ENCODE measurements at places on chromosomes 4 and X. TPM values are rescaled to one million over a fixed set of nuclear protein-coding genes. Genes with fewer than 3 reads are reported as not detected.
A peak's percentile ranks its signal among the peaks of the same experiment; 100 is the strongest.

DNA sequence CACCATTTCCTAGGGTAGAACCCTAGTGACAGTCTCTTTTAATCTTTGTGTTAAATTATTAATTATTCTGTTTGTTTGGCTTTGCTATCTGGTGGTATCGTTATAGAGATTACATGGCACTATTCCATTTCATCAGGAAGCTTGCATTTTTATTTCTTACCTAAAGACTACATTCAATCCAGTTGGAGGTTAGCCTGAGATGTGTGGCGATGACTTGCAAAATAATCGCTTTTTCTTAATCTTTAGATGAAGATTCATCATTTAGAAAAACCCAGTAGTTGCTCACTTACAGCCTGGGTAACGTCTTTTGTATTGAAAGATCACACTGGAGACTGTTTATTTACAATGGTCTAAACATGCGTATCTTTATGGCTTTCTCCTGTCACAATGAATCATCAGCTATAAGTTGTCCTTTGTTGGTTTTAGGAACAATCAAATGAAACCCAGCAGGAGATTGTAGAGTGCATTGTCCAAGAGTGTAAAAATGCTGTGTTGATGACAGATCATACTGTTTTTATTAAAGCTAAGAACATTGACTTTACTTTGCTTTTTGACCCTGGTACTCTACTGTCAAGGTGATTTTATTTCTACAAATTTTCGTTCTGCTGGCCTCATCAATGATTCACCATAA, 281.7 kb upstream of the PITX2 start:
- DNase-seq, result no peak

DNA sequence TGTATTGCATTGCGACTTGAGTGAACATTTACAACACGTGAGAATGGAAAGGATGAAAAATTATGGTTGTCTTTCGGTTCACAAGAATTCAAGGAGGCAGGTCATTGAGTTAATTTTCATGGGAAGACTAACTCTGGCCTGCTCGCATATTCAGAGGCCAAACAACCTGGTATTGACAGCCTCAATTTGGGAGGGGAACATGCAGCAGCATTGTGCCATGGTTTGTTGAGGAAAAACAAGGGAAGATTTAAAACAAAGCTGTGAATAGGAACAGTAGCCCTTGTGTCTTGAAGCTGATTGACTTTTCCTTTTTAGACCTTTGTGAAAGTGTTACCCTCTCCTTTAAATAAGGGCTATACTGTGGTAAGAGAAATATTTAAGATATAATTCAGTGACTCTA, 31.9 kb downstream of the FAT4 start:
- DNase-seq, result no peak

DNA sequence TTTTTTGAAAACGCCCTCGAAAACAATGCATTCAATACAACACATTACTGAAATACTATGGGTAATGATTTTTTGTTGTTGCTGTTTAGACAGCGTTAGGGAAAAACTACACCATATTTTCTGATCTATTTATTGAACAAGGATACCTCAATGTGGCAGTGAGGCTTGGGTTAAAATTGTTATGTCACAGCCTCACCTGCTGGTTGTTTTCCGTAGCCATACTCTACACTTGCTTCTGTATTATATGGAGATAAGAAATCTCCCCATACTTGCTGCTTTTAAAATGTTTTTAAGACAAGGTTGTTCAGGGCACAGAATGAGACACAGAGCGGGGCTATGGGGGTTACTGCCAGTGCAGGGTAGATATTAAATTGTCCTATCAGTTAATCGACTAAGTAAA, 221.6 kb upstream of the FTHL17 start:
- no peak for DNase-seq

- peak; percentile 51 for DNase-seq
Observed at GRCh38 chr4:134544303-134544770, 342.7 kb upstream of the PABPC4L start.

DNA sequence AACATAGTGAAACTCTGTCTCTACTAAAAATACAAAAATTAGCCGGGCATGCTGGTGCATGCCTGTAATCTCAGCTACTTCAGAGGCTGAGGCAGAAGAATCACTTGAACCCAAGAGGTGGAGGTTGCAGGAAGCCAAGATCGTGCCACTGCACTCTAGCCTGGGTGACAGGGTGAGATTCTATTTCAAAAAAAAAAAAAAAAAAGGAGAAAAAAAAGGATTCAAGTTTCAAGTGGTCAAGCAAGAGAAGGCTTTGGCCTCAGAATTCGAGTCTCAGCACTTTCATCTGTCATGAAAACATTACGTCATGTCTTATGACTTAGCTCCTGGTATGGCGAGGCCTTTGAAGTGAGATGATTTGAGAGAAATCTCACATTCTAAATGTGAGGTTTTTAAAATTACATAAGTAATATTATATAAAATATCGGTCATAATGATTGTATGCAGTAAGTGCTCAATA, 21.2 kb upstream of the DHRSX start:
- no peak for DNase-seq

DNA sequence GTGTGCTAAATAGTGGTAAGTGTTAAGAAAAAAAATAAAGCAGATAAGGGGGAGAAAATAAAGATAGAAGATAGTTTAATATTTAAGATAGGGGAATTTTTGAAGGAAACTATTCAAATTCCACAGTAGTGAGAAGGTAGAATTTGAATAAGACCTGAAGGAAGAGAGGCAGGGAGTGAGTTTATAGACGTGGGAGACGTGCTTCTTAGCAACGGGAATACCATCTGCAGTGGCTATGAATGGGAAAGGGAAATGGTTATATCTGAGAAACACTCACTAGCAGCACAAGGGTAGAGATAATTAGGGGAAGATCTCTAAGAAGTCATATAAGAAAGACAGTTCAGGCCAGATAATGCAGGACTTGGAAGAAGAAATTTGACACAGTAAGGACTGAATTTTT, 854.5 kb upstream of the EPHA5 start:
- DNase-seq, result no peak

DNA sequence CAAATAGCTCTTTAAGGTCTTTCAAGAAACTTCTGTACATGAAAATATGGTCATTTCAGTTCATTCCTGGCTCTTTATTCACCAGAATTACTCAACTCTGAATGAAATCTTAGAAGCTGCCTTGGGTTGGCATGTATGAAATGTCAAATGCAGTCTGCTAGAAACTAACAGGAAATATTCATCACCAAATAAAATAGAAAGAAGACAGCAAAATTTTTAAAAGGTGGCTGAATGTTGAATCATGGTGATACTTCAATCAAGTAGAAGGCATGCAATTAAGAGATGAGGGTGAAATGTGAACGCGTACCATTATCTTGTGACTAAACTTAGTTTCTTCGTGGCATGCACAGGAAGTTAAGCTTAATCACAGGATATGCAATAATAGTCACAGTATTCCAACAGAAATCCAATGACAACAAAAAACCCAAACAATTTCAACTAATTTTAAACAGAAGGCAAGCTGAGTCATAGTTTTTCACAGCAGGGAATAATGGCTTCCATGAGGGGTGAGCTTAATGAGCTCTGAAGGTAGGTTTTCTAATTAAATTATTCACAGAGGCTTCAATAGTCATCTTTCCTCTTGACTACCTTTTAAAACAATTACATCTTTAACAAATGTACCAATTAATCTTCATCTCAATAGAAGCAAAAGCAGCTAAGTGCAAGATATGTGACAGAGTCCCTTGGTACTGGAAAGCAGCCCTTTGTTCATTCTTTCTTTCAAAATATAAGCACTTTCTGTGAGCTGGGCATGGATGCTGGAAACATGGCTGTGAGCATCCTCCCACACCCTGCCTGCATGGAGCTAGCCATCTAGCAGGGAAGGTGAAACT, 44.5 kb downstream of the SCFD2 start:
- DNase-seq, result no peak

DNA sequence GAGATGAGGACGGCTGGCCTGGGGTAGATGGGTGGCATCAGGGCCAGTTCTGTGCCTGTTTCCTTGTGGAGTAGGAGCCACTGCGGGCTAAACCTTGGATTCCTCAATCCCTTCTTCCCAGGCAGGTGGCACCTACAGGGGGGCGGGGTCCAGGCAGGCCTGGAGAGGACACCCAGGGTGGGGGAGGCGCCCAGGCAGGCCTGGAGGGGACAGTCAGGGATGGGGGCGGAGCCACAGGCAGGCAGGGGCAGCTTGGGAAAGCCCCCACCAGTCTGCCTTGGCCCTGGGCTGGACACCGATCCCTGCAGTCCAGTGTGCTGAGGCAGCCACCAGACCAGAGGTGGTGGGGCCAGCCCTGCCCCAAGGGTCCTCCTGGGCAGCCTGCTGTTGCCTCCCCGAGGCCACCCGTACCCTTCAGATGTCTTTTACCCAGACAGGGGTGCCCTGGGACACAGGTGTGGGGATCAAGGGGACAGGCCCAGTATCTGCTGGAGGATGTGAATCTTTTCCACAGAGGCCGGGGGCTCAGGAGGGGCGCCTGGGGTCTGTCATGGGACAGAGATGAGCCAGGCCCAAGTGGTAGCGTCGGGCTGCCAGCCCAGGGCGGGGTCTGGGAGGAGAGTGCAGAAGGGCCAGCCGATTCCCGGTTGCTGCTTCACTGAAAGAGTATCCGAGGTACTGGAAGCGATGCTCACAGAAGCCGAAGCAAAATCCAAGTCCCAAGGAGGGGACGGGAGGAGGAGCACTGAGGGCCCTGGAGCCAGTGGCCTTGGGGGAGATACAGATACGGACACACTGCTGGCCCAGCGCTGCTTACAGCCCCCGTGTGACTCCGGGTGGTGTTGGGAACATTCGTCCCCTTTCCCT, 34.5 kb downstream of the LRPAP1 start:
- DNase-seq, result no peak

- DNase-seq, result no peak
Observed at GRCh38 chr4:163121689-163122088, 45.0 kb downstream of the NAF1 start.

DNA sequence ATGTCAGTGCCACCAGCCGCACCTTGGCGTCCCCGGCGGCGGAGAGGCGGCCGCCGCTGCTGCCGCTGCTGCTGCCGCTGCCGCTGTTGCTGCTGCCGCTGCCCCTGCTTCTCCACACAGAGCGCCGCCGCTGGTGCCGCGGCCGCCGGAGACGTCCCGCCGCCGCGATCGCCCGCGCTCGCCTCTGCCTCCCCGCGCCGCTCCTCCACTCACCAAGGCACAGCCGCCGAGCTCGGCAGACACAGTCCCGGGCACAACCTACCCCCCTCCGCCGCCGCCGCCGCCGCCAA, at the start of gene PPP3CA:
Gene PPP3CA (minus strand): TSS at position 260 of the 290 bp plus-strand sequence.
- DNase-seq, result no peak

GRCh38 chr4:80989921-80990544, 40.5 kb upstream of the BMP3 start:
- peak; percentile 23 for DNase-seq

DNA sequence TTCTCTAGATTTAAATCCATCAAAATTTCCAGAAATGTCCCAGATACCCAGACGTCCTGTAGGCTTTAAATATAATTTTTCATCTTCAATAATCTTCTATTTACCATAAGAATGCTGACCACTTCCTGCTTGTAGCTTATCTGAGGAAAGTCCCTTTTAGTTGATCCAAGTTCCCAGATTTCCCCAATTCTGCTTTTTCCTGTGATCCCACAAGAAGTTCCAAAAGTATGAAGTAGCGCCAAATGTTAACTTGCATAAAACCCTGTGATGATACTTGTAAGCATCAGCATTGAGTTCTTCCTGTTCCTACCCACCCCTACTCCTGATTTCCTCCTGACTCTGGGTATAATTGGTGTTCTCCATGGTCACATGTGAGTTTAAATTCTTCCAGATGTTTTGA, 10.6 kb upstream of the TLR8 start:
- DNase-seq, result no peak

DNA sequence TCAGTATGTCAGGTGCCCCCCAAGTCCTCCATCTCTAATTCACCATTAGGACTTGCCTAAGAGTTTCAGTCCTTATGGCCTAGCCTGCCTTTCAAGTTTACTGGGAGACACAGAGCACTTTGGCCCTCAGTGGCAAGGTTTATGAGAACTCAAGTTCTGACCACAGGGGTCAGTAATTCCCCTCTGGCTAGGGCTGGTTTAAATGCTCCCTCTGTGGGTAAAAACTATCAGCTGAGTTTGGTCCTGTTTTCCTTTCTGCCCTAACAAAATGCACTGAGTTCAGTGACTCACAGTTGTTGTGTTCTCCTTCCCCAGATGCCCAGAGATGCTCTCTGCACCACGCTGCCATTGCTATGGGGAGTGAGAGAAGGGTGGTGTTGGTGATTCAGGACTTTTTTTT, 163.2 kb downstream of the RELL1 start:
- DNase-seq, result no peak

- DNase-seq, result no peak
Observed at GRCh38 chr4:104015680-104016079, 295.9 kb upstream of the TACR3 start.

DNA sequence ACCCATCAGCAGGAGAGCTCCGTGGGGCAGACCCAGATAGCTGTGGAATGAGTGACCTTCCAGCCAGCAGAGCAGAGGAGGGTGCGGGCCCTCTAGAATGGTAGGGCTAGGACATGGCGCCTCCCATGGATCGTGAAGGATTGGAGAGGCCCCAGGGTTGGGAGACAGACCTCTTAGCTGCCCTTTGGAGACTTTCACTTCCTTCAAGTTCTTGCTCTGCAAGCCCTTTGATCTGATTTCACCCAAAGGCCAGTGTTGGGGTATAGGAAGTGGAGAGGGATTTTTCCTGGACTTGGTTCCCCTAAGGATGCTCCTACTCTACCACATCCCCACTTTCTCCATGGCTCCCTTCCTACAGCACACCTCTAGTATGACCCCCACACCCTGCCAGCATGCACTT, 3.0 kb downstream of the SASH3 start:
- no peak for DNase-seq

DNA sequence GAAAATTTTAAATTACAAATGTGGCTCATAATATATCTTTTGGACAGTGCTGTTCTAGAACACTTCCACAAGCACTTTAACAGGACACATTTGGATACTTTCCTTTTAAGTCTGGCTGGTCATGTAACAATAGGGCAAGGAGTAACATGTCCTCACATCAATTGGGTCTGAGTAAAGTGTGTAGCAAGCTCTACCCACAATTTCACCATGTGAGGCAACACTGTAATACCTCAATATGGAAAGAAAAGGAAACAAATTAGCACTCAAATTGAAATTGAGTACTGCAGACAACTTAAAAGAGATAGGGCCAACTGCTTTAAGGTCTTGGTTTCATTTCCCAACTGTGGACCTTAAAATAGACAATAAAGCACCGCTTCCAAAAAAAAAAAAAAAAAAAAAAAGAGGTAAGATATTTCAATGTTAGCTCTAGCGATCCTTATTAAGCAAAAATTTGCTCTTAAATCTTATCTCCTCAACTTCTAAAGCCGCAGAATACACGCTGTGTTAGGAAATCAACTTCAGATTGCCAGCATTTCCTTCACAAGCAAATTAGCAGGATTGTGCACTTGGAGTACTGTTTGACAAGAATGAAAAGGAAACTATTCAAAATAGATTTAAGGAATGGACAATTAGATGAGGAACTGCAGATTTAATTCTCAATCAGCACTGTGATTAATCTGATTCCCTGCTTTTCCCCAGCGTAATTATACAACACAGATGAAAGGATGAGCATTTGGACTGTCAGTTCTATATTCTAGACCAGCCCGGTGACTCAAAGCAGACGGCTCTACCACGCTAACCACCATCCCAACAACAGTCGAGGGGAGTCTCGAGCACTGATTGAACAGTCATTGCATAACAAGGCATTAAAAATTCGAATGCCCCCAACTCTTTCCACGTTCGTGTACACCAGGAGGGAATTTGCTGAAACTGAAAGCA, 1.6 kb downstream of the CASK start:
- no peak for DNase-seq

GAGE12J gene
- total RNA-seq, result not detected

DUSP9 gene
- total RNA-seq, result 0.63 TPM

ASB12 gene
- 0.21 TPM for total RNA-seq

USP51 gene
- total RNA-seq, result 6.6 TPM

RIPPLY1 gene
- total RNA-seq, result not detected

SPATA4 gene
- total RNA-seq, result 0.11 TPM

SHROOM3 gene
- total RNA-seq, result 11.7 TPM

XK gene
- 4.2 TPM for total RNA-seq

RNF212 gene
- 4.0 TPM for total RNA-seq

REPS2 gene
- total RNA-seq, result 15.6 TPM
